ENCODE measurements at places on chromosomes 6 and 20.

DNA sequence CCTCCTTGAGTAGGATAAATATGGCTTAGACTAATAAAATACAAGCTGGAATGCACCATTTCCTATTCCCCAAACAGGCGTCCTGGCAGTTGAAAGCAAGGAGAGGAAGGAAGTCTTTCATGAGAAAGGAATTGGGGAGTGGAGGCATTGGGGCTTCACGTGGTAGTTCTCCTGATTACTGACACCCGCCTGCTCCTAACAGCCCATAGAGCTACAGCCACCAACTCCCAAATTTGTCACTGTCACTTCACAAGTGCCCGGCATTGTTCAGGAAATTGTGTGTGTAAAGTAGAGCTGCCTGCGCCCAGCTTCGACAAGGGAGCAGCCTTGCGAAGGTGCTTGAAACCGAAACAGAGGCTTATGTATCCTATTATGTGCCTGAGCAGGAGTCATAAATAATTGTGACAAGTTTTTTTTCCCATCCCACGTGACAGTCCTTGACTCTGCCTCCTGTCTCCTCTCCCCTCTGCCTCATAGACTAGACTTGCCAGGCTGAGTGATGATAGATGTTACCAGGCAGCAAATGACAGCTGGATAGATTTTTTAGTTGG lies 301.7 kb upstream of the ZFP64 start:
- no peak for DNase-seq

GRCh38 chr6:110048221-110048875 lies 70.2 kb downstream of the GPR6 start:
- no peak for DNase-seq

DNA sequence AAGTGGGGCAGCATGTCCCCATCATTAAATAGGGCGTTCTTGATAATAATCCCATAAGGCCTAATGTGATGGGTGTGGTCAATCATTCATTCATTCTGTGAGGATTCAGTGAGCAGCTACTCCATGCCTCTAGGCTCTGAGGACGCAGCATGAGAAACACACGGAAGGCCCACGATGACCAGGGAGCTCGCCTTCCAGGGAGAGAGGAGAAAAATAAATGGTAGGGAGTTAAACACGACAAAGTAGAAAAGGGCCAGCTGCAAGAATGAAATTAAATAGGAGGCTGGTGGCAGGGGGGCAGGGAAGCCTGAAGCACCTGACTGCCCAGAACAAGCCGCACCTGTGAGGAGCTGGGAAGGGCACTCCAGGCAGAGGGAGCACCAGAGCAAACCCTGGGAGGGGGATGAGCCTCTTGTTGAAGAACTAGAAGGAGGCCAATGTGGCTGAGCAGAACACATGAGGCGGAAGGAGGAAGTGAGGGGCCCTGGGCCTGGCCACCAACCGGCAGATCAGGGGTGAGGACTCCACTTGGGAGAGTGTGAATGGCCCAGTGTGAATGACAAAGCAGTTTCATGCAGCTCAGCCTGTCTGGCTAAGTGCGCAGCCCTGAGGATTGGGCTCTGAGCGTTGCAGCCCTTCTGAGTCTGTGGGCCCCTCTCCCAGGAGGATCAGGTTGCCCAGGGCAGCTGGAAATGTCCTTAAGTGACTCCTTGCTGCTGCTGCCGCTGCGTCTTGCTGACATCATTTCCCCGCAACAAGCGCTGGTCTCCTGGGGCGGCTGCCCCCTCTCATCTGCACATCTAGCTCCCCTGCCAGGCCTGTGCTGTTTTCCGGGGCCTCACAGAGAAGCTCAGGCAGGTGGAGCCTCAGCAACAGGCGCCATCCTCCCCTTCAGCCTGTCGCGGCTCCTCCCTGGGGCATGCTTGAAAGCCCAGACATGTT lies 99.9 kb downstream of the CDH26 start:
- DNase-seq: no peak

- DNase-seq: no peak
Measured at GRCh38 chr6:16950302-16950701, 151.5 kb upstream of the STMND1 start.

- DNase-seq: no peak
Measured at GRCh38 chr20:36141310-36141709, 13.2 kb upstream of the EPB41L1 start.

DNA sequence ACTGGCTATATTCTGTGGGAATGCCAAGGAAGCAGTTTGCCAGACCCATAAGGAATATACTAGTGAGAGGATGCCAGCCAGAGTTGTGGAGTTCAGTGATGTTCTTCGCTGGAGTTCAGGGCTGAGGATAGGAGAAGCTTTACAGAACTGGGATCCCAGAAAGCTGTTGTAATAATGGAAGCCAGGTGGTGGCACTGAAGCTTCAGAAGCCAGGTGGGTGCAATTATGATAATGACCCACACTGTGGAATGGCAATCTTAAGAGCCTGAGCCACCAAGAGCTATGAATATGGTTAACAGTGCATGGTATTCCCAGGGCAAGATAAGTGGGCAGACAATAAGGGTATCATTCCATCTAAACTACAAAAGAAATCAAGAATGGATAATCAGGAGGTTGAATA lies 25.1 kb upstream of the ENPP1 start:
- DNase-seq: no peak

GRCh38 chr20:54176610-54177009 lies 2.8 kb upstream of the CYP24A1 start:
- no peak for DNase-seq

DNA sequence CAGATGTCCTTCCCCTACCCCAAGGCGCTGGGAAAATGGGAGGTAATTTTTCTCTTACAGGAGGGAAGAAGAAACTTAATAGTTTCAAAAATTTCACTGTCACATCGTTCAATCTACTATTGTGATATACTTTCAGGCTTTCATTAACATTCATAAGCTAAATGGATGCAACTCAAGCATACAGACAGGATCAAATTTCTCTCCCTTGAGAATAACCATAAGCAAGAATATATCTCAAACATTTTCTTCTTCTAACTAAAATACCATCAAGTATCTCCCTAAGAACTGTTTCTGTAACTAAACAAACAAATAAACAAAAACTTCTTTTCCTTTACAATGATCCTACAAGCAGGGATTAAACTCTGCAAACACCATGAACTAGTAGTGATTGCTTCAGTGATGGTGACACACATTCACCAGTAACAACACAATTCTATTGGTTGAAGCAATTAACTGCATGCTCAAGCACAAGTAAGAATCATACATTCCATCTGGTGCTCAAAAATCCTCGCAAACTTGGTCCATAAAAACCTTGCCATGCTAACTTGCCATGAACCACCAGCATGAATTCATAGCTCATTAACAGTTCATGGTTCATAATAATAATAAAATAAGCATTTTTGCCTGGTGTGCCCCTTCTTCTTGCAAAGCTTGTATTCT lies 183.8 kb downstream of the PTPRK start:
- no peak for DNase-seq

DNA sequence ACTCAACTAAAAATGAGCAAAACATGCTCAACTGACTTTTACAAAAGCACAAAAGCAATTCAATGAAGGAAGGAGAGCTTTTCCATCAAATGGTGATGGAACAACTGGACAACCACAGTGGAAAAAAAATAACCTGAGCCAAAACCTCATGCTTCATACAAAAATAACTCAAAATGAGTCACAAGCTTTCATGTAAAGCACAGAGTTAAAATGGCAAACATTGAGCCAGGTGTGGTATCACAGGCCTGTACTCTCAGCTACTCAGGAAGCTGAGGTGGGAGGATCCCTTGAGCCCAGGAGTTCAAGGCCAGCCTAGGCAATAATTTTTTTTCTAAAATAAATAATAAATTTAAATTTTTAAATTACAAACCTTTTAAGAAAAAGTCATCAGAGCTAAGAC lies 18.4 kb upstream of the HLA-G start:
- DNase-seq: no peak

DNA sequence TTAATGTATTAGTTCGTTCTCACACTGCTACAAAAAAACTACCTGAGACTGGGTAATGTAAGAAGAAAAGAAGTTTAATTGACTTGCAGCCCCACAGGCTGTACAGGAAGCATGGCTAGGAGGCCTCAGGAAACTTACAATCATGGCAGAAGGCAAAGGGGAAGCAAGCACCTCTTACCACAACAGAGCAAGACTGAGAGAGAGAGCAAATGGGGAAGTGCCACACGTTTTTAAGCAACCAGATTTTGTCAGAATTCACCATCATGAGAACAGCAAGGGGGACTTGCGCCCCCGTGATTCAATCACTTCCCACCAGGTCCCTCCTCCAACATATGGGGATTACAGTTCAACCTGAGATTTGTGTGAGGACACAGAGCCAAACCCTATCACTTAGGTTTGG lies 70.8 kb upstream of the SRSF6 start:
- DNase-seq: no peak

DNA sequence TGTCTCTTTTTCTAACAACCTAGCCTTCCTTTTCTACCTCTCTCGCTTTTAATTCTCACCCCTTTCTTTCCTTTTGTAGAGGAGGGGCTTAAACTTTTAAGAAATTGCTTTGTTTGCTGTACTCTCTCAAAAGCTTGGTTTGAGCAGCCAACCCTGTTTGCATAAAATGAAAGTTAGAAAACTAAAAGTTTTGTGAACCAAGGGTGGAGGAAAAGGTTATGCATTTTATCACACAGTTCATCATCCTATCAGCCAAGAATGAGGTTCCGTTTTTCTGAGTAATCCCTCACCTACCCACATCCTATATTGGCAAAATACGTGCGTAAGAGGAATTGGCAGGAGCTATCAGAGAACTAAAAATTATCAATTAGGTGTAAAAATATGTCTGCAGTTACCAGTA lies 42.8 kb upstream of the LOC128125822 start:
- no peak for DNase-seq

- peak; percentile 68 for DNase-seq
Measured at GRCh38 chr6:36028877-36029324, 1.3 kb downstream of the MAPK14 start.

GRCh38 chr20:59701236-59701635 lies 96.9 kb downstream of the PHACTR3 start:
- no peak for DNase-seq

- DNase-seq: no peak
Measured at GRCh38 chr6:167030222-167031072, 31.2 kb downstream of the CEP43 start.

DNA sequence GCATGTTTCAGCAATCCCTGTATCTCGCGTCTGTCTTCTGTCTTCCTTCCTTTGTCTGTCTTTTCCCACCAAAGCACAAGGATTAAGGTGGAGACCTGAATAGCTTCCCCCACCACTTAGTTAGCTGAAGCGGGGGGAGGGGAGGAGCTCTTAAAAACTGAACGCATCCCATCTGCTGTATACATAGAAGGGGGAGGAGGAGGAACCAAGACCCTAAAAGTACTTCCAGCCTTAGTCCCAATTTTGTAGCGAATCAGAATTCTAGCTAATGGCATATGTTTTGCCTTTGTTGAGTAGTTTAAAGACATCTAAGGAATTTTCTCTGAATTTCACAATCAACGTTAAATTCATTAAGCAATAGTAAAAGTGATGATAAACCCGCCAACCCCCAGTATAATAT lies 47.9 kb downstream of the GNAS start:
- DNase-seq: no peak

GRCh38 chr6:142952614-142953013 lies 7.6 kb upstream of the HIVEP2 start:
- DNase-seq: no peak

DNA sequence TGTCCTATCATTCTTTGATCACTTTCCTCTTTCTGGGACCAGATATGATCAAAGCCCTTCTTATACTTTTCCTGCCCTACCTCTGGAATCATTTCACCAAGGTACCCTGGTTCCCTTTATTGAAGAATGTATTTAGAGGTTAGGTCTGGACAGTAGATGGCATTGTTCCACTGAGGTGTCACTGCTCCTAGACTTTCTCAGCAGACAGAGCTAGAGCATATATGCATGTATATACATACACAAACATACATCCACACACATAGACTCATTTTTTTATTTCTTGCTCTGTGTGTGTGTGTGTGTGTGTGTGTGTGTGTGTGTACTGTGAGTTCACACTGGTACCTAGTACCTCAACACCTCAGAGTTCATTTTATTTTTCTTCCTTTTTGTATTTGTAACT lies 40.9 kb downstream of the PTPRA start:
- DNase-seq: no peak

- DNase-seq: no peak
Measured at GRCh38 chr6:56616967-56617366, 25.7 kb downstream of the DST start.

DNA sequence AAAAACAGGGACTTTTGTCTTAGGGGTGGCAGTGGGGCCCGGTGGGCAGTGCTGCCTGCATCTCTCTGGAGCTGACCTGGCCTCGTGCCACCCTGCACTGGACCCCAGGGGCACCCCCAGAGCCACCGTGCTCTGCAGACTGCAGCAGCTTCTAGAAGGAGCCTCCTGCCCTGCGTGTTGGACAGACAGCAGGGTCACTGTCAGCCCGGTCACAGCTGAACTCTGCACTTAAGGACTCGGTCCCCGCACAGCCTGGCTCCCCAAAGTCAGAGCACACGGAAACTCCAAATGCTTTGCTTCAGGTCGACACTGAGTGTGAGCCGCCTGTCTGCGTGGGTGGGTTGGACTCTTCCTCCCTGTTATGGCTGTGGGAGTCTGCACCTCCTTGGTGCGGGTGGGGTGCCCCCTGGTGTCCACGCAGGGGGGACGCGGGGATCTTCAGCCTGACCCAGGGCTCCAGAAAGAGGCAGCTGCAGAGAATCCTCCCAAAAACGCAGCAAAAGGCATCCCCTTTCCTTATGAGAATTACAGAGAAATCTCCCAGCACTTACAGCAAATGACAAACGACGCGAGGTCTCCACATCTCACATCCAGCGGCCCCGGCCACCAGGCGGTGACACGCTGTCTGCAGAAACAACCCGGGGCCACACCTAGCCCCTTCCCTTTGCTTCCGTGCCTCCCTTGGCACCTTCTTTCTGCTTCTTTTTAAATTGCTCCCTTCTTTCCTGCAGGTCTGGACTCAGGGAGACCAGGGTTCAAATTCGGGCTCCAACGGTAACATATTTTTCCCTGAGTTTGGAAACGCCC lies 36.3 kb upstream of the DACT2 start:
- DNase-seq: no peak
